Dermis microvascular lymphatic vessel endothelial cell (primary cell): ENCODE measurements at places on chromosomes 2 and 18.

GRCh38 chr2:37472959-37473358, 128.5 kb downstream of the QPCT start:
- no peak for DNase-seq

DNA sequence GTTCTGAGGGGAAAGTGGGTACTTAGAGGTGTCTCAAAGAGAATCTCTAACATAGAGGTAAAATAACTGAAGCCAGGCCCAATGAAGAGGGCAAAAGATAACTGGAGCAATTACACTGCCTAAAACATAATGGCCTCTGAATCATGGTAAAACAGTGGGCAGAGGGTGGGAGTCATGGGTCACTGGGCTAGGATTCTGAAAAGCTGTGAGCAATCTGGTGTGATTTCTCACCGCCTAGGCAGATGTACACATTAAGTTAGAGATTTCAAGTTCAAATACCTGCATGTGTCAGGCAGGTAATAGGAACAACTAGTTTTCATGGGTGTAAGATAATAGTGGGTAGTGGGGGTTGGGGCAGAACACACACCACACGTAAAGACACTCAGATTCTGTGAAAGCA, 45.6 kb downstream of the INSIG2 start:
- no peak for DNase-seq

DNA sequence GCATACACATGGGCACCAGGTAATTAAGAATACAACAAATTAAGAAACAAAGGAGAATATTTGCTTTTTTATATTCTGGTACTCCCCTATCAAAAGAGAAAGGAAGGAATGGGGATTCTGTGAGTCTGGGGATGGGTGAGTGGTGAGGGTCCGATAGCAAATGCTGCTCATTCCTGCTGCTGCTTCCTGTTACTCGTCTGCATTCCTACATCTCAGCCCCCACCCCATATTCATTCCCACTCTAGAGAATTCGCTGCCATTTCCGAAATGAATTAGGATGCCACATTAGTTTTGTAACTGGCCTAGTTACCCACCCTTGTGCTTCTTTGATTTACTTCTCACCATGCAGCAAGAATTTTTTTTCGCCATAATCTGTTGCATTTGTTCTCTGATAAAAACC, 1905.3 kb upstream of the PIK3C3 start:
- DNase-seq: no peak

DNA sequence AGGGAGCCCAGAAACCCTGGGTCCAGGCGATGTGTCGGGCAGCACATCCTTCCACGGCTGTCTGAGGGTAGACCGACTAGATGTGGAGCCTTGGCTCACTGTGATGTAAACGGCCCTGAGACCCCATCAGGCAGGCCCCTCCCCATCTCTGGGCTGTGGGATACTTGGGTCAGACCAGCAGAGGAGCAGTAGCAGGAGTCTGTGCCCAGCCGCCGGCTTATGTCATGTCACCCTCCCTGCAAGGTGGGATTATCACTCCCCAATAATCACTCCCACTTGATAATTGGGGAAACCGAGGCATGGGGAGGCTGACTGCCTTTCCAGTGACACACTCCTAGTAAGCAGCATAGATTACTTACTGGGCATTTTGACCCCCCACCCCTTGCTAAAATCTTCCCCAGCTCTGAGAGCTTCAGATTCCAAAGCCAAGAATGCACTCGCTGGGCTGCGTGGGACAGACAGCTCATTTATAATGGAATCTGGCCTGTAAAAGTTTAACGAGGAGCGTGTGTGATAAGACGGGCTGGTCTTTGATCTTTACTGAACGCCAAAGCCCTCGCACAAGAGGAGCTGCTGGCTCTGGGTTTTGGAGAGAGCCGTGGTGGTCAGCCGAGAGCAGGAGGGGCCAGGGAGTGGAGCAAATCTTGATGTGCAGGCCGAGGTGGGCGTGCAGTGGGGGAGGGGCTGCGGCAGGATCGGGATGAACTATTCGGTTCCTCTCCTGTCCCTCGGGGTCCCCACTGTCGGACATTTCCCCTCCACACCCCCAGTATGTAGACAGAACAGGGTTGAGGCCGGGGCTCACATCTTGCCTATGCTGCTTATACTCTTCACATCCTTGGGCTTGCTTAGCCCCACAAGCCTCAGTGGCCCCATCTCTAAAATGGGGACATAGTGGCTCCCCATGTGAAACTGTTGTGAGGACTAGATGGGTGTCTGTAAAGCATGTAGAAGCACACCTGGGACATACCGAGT, 200.0 kb downstream of the GLI2 start:
- DNase-seq: no peak

DNA sequence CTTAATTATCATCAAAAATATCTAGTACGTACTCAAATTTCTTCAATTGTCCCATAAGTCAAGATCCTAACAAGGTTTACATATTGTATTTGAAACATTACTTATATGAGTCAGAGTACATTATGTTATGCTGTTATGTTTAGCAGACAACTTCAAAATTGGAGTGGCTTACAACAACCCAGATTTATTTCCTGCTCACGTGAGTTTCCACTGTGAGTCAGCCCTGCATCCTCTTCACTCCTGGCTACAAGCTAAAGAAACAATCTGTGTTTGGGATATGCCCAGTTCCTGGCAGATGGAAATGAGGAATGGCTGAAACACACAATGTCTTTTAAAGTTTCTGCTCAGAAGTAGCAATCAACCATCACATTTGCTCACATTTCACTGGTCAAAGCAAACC, 31.5 kb upstream of the TANC1 start:
- peak; percentile 98 for DNase-seq

- no peak for DNase-seq
Observed at GRCh38 chr2:187228986-187229385, 219.1 kb downstream of the CALCRL start.

- no peak for DNase-seq
Observed at GRCh38 chr2:215313255-215313613, 1.4 kb downstream of the ATIC start.

GRCh38 chr18:13287372-13287771, 68.8 kb downstream of the LDLRAD4 start:
- no peak for DNase-seq

- no peak for DNase-seq
Observed at GRCh38 chr2:176746411-176746810, 466.2 kb upstream of the HNRNPA3 start.

DNA sequence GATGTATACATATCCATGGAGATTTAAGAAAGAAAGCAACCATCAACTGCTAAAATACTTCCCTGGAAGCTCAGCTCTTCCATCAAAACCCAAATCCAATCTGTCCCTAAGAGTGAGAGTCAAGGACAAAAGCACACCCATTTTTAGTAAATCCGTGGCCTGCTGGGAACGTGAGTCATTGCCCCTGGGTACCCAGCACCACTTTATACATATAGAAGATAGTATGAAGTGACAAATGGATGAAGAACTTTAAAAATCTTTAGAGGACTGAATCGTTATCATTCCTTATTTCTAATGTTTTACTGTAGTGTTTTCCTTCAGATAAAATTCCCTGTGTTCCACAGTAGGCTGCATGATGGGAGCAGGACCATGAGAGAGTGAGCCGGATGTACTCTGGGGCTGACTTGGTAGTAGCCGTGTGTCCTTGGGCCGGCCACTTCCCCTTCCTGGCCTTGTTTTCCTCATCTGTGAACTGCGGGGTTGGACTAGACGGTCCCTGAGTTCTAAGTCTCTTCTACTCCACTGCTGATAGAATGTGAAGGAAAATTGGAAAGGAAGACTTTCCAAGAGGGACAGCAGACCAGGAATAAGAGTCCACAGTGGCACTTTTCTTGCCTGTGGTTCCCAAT, 28.5 kb upstream of the CEP68 start:
- DNase-seq: peak; percentile 33

GRCh38 chr18:49342690-49343089, 117.8 kb downstream of the DYM start:
- no peak for DNase-seq

DNA sequence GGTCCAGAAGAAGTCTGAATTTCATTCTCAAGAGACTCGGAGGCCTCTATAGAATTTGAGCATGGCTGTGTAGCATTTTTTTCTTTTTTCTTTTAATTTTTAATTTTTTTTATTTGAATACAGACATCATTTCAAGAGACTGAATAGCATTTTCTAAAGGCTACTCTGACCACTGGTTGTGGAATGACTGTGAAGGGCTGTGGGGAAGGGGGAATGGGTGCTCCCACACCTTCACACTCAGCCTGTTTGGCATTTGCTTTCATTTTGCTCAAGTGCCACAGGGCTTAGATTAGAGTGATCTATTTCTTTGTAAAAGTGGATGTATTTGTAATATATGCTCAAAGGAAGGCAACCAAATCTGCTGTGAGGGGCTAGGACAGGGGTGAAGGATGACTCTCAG, 142.0 kb upstream of the SPOPL start:
- DNase-seq: no peak

GRCh38 chr2:16330571-16330970, 335.1 kb downstream of the CYRIA start:
- DNase-seq: no peak

- no peak for DNase-seq
Observed at GRCh38 chr2:121994238-121995206, 239.1 kb downstream of the TSN start.

DNA sequence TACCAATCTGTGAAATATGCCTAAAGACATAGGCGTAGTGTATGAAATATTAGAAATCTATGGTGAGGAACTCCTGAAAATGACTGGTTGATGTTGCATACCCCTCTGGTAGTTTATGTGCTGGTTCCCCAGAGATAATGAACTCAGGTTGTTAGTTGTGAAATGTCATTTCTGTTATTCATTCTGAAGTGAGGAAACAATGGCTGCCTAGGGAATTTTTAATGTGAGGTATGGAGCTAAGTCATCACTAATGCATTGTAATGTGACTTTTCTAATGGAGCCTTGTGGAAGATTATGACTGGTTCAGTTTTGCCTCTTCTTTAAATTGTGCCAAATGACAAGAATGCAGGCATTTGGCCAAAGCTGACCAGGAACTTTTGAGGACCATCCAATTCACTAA, 61.6 kb upstream of the RAB27B start:
- no peak for DNase-seq

DNA sequence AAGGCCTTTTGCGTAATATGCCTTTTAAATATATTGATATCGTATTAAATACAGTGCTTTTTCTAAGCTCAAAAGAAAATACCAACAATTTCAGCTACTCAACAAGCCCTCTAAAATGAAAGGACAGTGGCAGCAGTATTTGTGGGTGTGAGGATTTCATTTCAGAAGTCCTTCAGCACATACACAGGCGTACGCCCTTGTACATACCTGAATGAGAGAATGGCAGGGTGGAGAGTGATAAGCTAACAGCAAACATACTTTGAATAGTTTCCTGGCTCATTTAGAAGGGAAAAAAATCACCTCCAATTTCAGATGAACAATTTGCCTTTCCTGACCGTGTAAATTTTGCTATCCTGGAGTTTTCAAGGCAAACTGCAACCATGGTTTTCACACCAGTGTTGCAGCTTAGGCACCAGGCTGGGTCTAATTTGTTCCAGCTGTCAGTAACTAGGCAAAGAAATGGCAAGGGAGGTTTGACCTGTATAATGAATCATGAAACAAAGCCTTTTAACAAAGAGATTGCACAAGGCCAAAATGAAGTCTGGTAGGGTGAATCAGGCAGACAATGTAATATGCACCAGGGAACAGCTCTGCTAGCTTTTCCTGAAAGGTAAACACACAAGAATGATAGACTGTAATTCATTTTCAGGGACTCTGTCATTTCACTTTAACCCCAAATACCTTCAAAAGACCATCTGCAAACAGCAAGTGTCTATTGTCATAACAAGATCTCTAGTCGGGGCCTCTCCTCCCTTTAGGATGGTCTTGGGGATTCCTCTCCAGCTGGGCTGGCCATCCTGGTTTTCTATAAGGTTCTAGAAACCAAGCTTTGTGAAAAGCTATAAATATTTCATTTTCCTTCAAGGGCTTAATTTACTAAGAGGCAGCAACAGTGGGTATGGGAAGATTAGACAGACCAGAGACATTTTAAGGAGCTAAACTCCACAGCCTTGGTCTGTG, 11.5 kb downstream of the ANKRD29 start:
- DNase-seq: peak; percentile 61

DNA sequence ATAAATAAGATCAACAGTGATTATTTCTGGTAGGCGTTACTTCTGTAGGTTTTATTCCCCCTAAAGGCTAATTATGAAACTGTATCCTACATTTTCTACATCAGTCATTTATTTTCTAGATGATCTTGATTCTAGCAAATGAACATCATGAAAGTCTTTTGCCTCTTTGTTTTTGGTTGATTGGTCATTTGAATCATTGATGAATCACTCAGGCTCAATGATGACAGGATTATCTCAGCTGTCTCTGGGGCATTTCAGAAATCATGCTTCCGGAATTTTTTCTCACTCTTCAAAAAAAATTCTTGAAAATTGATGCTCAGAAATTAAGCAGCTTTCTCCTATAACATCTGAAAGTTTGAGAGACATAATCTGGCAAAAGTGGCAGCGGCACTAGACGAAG, 298.9 kb upstream of the TCF4 start:
- no peak for DNase-seq

DNA sequence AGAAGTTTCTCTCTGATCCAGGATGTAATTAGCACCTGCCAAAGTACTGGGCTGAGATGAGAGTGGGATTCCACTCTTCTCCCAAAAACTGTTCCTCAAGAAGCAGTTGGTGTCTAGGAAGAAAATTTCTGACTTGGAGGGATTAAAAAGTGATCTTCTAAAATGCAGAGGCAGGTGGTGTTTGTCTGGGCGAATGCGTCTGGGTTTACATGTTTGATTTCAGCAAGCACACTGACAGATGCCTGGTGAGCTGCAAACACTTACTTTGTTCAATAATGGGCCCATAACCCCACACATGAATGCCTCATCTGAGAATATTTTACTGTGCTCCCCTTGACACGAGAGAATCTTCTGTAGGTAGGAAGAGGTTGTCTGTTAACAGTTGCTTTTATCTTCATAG, 24.3 kb upstream of the KCNF1 start:
- no peak for DNase-seq

- no peak for DNase-seq
Observed at GRCh38 chr2:214816008-214816533, 6.6 kb upstream of the BARD1 start.

DNA sequence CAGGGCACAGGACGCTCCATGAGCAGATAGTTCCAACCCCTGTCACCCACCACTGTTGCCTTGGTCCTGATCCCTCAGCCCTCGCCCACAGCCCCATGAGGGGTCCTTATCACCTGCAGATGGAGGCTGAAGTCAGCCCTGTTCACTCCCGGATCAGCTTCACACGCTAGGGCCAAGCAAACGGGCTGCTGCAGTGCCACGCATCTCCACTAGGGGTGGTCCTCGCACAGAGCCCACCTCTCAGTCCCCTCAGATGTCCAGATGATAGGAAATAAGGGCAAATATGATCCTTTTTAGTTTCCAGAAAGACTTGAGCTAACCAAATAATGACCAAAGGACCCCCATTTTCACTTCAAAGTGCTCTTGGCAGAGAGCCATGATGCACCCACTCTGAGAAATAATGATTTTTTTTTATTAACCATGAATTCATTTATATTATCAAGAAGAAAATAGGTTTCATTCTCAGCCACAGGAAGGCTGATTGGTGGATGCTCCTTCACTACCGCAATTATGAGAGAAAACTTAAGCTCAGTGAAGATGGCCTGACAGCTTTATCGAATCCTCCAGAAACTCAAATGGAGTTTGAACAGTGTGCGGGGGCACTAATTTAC, 71.9 kb upstream of the KLHL29 start:
- peak; percentile 43 for DNase-seq

GRCh38 chr2:141468761-141469160, 662.1 kb downstream of the LRP1B start:
- no peak for DNase-seq

GRCh38 chr2:47225061-47225783, 70.1 kb upstream of the STPG4 start:
- peak; percentile 93 for DNase-seq

- DNase-seq: no peak
Observed at GRCh38 chr2:106159866-106160785, 34.0 kb downstream of the UXS1 start.

- no peak for DNase-seq
Observed at GRCh38 chr2:128487650-128488387, 169.2 kb upstream of the HS6ST1 start.
